HepG2 (cell line): ENCODE measurements at places on chromosomes 11 and 22. TPM values are rescaled to one million over a fixed set of nuclear protein-coding genes. Genes with fewer than 3 reads are reported as not detected.

The NCR3LG1 gene
- total RNA-seq, result 16.9 and 25.1 TPM in 2 replicates

The STT3A gene
- 141 and 229 TPM in 2 replicates for total RNA-seq

The GLYATL2 gene
- not detected in 2 replicates for total RNA-seq

The KRTAP5-11 gene
- total RNA-seq, result not detected in 2 replicates

The CDC45 gene
- total RNA-seq, result 34.8 and 36.3 TPM in 2 replicates

The GSTT2B gene
- 0.53 and 1.5 TPM in 2 replicates for total RNA-seq

The RASSF7 gene
- total RNA-seq, result 13.1 and 20.2 TPM in 2 replicates

GRCh38 chr11:104841973-104842525, 56.2 kb downstream of the CASP12 start:
- DNase-seq, result no peak
- H3K4me3 ChIP-seq, result no peak overlapping the region
- no peaks in the 10 kb centered on the region for H3K27me3 ChIP-seq
- no peaks in the 10 kb centered on the region for H3K4me1 ChIP-seq
- no peak overlapping the region for H3K27ac ChIP-seq

DNA sequence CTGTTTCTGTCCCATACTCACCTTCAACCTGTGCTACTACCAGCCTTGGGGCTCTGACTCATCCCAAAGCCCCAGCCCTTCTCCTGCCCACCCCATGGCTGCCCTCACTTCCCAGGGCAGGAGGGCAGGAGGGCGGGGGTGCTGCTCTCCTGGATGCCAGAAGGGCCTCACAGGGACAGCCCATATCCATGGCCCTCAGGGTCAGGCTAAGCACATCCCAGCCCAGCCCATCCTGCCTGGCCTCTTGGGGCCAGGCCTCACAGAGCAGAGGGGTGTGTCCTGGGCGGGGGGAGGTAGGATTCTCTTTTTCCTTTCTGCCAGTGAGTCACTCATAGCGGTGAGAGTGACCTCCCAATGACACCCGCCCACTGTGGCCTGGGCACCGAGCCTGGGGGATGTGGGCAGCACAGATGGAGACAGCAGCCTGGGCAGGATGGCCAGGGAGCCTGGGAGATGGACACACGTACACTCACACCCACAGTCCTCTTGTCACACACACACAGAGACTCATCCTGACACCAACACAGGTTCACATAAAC, 2.4 kb downstream of the LTBP3 start:
- H3K4me1 ChIP-seq, result peaks cover 74% of the 10 kb centered on the region
- H3K36me3 ChIP-seq, result no peaks in the 10 kb centered on the region
- no peaks in the 10 kb centered on the region for H3K27me3 ChIP-seq
- peak; percentile 83 for DNase-seq
- no peak overlapping the region for H3K27ac ChIP-seq

- H3K4me3 ChIP-seq, result peak overlapping the region; percentile 44
- peak overlapping the region; percentile 88 for H3K27ac ChIP-seq
- peaks cover 68% of the 10 kb centered on the region for H3K4me1 ChIP-seq
These were observed 11.3 kb downstream of the SHANK2 start for GRCh38 chr11:71240865-71241691.

DNA sequence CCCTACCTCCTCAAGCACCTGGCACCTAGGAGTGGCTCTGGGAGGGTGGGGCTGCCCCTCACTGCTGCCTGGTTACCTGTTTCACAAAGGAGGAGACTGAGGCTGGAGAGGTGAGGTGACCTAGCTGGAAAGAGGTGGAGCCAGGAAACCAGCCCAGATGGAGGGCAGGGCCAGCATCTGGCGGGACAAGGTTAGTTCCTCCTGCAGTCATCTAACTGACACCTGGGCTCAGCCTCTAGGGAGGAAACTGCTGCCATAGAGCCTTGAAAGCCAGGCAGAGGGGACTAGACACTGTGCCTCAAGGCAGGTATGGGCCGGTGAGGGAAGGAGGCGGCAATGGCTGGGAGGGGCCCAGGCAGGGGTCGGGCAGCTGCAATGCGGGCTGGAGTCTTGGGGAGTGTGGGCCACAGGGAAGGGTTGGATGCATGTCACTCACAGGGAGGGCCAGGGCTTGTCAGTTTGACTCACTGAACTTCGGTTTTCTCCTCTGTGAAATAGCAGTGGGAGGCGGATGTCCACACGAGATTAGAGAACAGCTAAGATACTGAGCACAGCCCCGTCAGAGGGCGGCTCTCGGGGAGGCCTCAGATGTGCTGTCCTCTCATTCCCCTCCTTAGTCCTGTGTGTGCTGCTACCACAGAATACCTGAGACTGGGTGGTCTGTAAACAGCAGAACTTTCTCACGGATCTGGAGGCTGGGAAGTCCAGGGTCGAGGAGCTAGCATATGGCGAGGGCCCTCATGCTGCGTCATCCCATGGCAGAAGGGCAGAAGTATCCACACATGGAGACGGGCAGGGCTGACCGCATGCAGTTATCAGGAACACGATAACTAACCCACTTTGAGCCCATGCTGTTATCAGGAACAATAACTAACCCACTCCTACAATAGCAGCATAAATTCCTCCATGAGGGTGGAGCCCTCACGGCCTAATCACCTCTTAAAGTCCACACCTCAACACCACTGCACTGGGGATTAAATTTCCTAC, 16.1 kb downstream of the MGAT3 start:
- H3K4me3 ChIP-seq, result no peak overlapping the region
- H3K4me1 ChIP-seq, result peaks cover 71% of the 10 kb centered on the region
- DNase-seq, result no peak
- no peak overlapping the region for H3K27ac ChIP-seq

GRCh38 chr11:27040302-27041115, at the start of gene BBOX1:
Gene BBOX1, plus strand, starts transcription at chr11:27040815. Its CDS starts 14,616 bp downstream, at chr11:27055431.
- no peaks in the 10 kb centered on the region for H3K27me3 ChIP-seq
- no peak for DNase-seq
- no peaks in the 10 kb centered on the region for H3K4me1 ChIP-seq

- no peak for DNase-seq
- peaks cover 19% of the 10 kb centered on the region for H3K4me1 ChIP-seq
- no peak overlapping the region for H3K4me3 ChIP-seq
- peaks cover 23% of the 10 kb centered on the region; the same call in 2 of the 3 replicates for H3K36me3 ChIP-seq
- H3K27me3 ChIP-seq, result no peaks in the 10 kb centered on the region
These were observed 14.8 kb downstream of the FRMD8 start for GRCh38 chr11:65401073-65401802.

DNA sequence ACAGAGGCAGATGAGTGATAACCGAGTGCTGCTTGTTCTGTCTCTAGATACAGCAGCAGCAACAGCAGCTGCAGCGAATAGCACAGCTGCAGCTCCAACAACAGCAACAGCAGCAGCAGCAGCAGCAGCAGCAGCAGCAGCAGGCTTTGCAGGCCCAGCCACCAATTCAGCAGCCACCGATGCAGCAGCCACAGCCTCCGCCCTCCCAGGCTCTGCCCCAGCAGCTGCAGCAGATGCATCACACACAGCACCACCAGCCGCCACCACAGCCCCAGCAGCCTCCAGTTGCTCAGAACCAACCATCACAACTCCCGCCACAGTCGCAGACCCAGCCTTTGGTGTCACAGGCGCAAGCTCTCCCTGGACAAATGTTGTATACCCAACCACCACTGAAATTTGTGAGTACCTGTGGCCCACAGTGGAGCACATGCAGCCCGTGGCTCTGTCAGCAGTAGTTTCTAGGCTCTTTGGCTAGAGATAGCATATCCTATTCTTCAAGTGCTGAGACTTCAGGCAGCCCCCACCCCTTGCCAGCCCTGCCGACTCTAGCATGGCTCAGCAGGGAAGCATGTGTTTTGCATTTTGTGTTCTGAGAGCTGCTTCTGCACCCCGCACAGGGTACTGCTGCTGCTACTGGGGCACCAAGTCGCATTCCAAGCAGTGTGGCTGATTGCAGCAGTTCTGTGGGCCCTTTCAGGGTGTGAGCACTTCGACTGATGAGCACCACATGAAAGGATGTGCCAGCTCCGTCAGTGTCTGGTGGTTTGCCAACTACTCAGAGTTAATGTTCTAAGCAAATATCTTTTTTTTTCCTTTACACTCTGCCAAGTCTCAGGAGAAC, 59.2 kb downstream of the MED15 start:
- H3K27me3 ChIP-seq, result no peaks in the 10 kb centered on the region
- H3K4me1 ChIP-seq, result no peaks in the 10 kb centered on the region
- H3K36me3 ChIP-seq, result peaks cover 86% of the 10 kb centered on the region
- no peak overlapping the region for H3K4me3 ChIP-seq
- no peak overlapping the region for H3K27ac ChIP-seq
- no peak for DNase-seq

- H3K36me3 ChIP-seq, result peaks cover 58% of the 10 kb centered on the region
- DNase-seq, result no peak
These were observed 18.8 kb upstream of the ADORA2A start for GRCh38 chr22:24408630-24409029.

DNA sequence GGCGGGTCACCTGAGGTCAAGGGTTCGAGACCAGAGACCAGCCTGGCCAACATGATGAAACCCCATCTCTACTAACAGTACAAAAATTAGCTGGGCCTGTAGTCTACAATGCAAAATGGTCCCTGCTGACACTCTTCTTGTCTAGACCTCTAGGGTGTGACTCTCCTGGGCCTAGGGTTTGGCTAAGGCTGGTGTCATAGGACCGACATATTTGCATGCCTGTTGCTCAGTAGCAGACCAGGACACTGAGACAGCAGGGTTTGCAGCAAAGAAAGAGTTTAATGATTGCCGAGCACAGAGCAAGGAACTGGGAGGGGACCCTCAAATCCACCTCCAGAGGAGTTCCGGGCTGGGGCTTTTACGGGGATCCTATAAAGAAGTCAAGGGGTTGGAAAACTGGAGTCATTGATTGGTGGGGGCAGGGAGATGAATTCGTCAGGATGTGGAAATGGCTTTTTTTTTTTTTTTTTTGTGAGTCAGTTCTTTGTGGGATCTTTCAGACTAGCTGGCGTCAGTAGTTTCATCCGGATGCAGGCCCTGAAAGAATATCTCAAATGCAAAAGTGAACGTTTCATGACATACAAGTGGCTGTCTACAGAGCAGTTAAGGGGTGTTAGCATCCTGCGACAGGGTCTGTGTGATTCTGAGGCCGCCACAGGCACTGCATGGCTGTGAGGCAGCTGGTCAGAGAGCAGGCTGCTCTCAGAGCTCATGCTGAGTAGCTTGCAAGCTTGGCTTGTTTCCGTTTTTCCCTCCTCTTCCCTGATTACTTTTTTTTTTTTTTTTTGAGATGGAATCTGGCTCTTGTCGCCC, 27.2 kb upstream of the A4GALT start:
- peak; percentile 74 for DNase-seq
- no peak overlapping the region for H3K27ac ChIP-seq
- peaks cover 69% of the 10 kb centered on the region for H3K4me1 ChIP-seq
- no peaks in the 10 kb centered on the region for H3K27me3 ChIP-seq
- H3K36me3 ChIP-seq, result no peaks in the 10 kb centered on the region

DNA sequence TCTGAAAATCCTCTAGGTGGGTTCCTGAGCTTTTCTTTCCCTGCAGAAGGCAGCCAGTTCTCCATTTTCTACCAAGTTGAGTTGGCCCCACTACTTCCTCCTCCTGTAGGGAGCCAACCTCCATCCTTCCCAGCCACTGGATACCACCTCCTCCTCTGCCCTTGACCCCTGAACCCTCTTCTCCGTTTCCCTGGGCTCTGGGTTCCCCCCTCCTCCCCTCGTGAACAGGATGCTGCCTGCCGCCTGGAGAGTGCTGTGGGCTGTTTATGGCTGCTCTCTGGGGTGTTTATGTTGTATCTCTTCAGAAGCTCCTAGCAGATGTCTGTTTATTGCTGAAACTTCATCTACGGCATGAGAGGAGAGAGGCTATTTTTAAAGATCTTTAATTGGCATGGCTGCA, 8.6 kb downstream of the MICAL2 start:
- H3K27me3 ChIP-seq, result no peaks in the 10 kb centered on the region
- no peak overlapping the region for H3K27ac ChIP-seq
- peaks cover 27% of the 10 kb centered on the region for H3K4me1 ChIP-seq
- DNase-seq, result no peak
- H3K4me3 ChIP-seq, result no peak overlapping the region

GRCh38 chr11:115368616-115369015, 135.6 kb downstream of the CADM1 start:
- no peaks in the 10 kb centered on the region for H3K36me3 ChIP-seq
- no peak overlapping the region for H3K4me3 ChIP-seq
- no peak overlapping the region for H3K27ac ChIP-seq
- peaks cover 14% of the 10 kb centered on the region for H3K4me1 ChIP-seq

GRCh38 chr11:7353100-7353499, 101.4 kb downstream of the SYT9 start:
- no peaks in the 10 kb centered on the region for H3K27me3 ChIP-seq
- H3K27ac ChIP-seq, result no peak overlapping the region

DNA sequence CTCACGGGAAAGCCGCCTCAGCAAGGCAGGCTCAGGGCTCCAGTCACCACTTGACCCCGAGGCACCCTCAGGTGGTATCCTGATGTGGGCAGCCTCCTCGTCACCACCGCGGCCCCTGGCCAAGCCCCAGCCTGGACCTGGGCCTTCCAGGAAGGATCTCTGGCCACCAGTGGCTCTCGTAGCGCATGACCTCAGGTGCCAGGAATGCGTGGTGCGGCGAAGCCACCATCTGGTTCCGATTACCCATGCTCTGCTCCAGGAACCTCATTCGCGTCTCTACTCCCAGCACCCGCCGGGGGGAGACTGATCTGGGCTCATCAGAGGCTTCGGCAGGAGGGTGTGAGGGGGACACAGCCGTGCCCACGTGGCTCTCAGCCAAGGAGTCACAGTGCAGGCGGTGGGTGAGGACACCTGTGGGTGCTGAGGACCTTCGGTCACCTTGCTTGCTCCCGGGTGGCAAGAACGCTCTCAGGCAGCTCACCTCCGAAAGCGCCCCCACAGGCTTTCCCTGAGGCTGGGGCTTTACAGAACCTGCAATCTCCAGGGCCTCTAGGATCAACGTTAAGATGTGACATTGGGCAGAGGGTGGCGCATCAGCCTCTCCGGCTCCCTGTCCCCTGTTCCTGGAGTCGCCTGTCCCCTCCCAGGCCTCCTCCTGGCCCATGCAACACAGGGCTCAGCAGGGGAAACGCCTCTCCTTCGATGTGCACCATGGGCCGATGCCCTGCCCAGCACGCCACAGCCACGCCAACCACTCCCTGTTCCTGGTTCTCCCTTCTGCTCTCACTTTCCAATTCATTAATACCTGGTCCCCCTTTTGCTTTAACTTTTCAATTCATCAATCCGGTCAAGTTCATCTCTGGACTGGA, 39.0 kb downstream of the TBX1 start:
- H3K36me3 ChIP-seq, result no peaks in the 10 kb centered on the region
- no peak overlapping the region for H3K27ac ChIP-seq
- H3K27me3 ChIP-seq, result no peaks in the 10 kb centered on the region
- no peak overlapping the region for H3K4me3 ChIP-seq
- no peak for DNase-seq
- H3K4me1 ChIP-seq, result no peaks in the 10 kb centered on the region

GRCh38 chr11:134725716-134726639, 313.9 kb upstream of the B3GAT1 start:
- H3K4me3 ChIP-seq, result no peak overlapping the region
- peaks cover 3% of the 10 kb centered on the region for H3K27me3 ChIP-seq
- no peaks in the 10 kb centered on the region for H3K36me3 ChIP-seq
